Stimulated activated CD8-positive, alpha-beta memory T cell treated with anti-CD3 and anti-CD28 coated beads, Interleukin-7, amount 100 ng/mL, for 48 hours (primary cell): ENCODE measurements at places on chromosomes 5 and 9.

DNA sequence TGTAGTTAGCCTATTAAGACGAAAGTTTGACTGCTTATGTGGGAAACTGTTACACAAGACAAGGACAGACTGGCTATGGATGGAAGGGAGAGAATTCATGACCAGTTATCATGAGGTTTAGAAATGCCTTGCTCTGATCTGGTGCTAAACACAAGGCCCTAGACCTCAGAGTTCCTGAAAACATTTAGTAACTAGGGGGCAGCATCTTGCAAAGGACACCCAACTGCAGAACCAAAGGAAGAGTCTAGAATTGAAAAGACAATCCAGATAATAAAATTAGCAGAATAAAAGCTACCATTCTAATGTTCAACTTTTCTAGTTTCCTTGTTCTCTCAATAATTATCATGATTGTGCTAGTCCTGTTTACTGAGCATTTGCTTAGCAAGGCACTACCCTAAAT is 130.5 kb upstream of the GPR151 start:
- no peak for DNase-seq

DNA sequence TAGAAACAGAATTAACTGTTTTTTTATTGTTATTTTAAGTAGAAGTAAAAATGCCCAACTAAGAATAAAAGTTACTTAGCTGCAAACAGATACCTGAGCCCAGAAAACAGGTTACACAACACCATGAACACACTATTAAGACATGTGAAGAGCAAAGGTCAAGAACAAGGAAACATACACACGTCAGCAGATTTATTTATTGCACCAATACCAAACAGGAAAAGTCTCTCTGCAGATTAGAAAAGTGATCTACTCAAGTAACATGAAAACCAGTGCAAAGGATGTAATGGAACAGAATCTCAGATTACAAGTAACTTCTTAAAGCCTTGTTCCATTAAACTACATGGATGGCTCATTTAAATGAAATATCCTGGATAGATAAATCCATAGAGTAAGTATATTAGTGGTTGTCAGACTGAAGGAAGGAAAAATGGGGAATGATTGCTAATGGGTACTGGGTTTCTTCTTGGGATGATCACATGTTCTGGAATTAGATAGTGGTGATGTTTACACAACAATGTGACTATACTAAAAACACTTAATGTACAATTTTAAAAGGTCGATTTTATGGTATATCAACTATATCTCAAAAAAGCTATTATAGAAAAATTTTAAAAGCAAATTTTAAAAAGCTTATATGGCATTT is 6.1 kb downstream of the SAR1B start:
- DNase-seq: no peak

GRCh38 chr9:128715436-128715750 is 8.5 kb downstream of the ZDHHC12 start:
- no peak for DNase-seq

DNA sequence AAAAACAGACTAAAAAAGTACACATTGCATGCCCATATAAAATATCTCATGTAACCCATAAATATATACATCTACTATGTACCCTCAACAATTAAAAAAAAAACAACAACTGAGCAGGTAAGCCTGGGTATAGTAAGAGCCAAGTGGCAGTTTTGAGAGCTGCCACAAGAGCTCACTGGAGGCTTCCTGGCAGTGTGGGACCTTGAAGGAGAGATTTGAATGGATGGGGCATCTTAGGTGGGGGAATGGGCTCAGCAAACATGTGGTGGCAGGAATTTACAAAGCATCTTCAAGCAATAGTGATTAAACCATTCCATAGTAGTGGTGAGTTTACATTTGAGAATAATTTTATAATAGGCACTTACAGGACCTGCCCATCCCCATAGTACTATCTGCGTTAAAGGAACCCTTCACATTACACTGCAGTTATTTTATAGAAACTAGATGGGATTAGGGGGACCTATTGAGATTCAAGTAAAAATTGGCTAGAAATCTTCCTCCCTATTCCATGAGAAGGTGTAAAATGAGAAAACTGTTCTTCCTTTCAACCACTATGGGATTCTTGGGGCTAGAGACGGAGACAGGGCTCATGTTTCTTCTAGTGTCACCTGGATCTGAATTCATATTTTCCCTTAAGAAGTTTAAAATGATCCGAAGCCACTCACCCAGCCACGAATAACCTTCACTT is 6.9 kb downstream of the MEGF10 start:
- no peak for DNase-seq

DNA sequence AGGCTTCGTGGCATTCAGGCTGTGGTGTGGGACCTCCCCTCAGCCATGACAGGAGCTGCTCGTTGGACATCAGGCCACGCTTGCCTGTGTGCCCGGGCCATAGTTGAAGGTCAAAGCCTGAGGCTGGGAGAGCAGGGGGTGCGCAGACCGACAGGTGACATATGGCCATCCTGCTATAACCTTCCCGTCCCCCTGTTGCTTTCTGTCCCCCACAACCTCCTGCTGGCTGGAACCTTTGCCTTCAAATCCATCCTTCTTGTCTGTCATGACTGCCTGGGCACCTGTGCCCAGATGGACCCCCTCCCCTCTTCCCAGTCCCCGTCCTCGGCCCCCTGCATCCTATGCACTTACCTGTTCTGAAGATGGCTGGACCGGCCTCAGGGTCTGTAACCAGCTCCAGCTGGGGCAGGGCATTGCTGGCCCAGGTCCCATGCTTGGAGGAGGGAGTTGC is 83.2 kb downstream of the WNK2 start:
- DNase-seq: no peak

DNA sequence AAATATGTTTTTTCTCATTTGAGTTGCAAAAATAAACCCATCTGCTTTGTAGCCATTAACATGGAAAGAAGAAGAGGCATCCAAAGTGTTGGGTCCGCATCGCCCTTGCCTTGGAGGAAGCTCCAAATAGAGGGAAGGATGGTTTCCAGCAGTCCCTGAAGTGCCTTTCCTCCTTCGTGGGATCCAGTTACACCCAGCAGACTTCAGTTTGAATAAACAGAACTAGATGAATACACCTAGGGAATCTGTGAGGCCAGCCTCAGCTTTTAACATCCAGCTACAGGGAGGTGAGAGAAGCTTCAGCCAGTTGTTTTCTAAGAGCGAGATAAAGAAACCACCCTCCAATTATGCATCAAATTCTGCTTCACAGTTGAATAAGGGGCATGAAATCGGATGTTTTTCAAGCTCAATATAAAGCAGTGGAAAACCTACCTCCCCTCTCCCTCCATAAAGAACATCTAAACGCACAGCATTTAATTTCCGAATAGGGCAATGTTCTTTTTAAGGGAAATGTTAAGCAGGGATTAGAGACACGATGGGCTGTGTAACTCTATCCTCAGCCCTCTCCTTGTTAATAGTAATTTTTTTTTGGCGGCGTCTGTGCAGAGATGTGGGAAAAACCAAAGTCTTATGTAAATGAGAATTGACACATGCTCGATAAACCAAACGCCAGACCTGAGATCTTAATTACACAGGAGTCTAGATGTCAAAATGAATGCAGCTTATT is 264.7 kb downstream of the SLIT3 start:
- no peak for DNase-seq

- DNase-seq: no peak
These were observed 361.1 kb upstream of the TLE4 start for GRCh38 chr9:79210541-79211243.

- no peak for DNase-seq
These were observed 190.1 kb downstream of the PARP8 start for GRCh38 chr5:50856401-50857119.

DNA sequence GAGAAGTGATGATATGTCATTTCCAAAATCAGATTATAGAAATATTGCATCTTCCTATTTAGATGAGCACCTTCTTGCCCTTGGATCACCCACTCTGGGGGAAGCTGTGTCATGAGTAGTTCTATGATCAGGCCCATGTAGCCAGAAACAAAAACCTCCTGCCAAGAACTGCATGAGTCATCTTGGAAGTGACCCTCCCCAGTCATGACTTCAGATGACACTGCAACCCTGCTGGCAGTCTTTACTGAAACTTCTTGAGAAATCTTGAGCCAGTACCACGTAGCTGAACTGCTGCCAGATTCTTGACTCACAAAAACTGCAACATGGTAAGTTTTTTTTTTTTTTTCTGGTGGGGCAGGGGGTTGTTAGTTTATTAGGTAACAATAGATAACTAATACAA is 439.6 kb upstream of the PTGER4 start:
- DNase-seq: no peak

GRCh38 chr5:15525703-15526275 is 25.8 kb downstream of the FBXL7 start:
- DNase-seq: no peak

- no peak for DNase-seq
These were observed 169.4 kb downstream of the PAPPA start for GRCh38 chr9:116323012-116323411.

DNA sequence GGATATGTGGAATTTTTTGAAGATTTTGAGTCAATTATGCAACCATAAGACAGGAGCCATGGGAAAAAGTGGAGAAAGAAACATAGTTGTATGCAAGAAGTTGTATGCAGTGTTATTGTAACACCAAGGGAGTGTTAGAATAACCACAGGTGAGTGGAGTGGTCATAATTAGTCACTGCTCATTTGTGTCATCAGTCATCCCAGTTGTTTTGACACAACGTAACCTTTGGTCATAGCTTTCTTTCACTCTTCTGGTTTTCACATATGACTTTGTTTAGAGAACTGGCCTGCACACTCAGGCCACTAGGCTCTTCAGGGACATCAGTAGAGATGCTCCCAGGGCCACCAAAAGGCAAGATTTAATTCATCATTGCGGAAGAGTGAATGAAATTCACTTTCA is 158.7 kb upstream of the HMHB1 start:
- DNase-seq: no peak

DNA sequence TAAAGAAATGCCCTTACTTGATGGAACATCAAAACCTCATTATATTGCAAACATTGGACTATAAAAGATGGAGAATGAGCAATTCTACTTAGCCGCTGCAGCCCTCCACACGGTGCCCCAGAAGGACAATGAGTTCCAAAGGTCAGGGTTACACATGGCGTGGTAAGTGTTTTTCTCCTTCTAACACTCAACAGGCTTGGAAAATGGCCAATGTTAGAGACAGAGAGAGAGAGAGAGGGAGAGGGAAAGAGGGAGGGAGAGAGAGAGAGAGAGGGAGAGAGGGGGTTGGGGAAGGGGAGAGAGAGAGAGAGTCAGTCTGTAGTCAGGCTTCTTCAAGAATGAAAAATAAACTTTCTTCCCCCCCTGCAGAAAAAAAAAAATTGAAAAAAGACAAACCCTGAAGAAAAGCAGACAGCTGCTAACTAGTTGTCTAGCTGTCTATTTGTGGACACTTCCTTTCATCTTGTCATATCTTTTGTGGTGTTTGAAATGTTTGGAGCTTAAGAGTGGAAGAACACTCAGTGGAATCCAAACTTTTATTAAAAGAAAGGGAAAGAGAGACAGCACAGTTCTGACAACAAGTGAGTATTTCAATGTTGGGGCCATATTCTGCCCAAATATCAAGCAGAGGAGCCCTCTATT is 324.8 kb downstream of the TMEM38B start:
- no peak for DNase-seq

DNA sequence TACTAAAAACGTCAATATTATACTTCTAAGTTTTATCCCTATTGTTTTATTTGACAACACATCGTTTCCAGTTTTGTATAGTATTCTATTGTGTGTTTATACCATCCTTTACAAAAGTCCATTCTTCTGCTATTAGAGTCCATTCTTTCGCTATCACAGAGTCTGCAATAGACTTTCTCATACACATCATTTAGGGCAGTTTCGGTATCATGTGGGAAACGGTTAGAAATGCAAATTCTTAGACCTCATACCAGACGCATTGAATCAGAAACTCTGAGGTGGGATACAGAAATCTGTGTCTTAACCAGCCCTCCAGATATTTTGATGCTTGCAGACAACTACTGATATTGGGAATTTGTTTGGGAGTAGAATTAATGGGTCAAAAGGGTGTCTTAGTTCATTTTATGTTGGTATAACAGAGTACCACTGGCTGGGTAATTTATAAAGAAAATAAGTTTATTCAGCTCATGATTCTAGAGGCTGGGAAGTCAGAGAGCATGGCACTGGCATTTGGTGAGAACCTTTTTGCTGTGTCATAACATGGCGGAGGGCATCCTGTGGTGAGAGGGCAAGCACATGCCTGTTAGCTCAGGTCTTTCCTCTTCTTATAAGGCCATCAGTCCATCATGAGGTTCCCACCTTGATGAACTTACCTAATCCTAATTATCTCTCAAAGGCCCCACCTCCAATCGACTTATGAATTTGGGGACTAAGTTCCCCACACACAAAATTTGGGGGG is 21.1 kb downstream of the CARTPT start:
- no peak for DNase-seq

GRCh38 chr9:100324594-100325200 is 28.0 kb downstream of the TEX10 start:
- no peak for DNase-seq

- no peak for DNase-seq
These were observed 1050.2 kb downstream of the CDH12 start for GRCh38 chr5:21802869-21803490.

DNA sequence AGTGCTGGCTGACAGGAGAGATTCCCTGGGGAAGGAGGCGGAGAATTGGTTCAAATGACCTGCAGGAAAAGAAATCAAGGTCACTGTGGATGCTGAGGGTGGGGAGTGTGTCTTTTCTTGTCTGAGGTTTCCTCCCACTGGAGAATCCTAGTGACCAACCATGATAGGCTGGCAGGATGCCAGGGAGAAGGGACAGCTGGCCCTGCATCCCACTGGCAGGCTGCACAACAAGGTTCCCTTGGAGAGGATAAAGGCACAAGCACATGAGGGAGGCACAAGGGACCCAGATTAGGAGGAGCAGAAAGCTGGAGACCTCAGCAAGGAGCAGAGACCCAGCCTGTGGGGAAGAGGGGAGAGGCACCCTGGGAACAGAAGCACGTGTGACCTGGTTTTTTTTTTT is 11.4 kb upstream of the ZDHHC12 start:
- DNase-seq: no peak

GRCh38 chr5:142548739-142549275 is 137.1 kb downstream of the FGF1 start:
- no peak for DNase-seq

DNA sequence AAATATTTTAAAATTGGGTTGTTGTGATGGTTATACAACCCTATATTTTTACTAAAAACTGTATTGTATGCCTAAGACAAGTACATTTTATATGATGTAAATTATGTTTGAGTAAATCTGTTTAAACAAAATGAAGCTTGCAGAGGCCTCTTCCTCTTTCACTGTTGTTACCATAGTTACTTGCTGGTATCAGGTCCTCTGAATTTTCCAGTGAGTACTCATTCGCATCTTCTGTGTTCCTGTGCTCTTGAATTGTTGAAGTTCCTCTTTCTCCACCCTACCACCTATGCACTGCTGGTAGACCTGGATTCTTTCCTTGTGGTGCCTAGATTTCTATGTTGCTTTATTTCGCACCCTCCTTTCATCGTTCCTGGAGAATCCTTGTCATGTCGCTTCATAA is 938.5 kb upstream of the ACO1 start:
- DNase-seq: no peak

- no peak for DNase-seq
These were observed 663.4 kb downstream of the PTPRD start for GRCh38 chr9:9949368-9949767.

- no peak for DNase-seq
These were observed 401.9 kb upstream of the IRX2 start for GRCh38 chr5:3153226-3153858.
